ENCODE measurements at places on chromosomes 4 and X.

DNA sequence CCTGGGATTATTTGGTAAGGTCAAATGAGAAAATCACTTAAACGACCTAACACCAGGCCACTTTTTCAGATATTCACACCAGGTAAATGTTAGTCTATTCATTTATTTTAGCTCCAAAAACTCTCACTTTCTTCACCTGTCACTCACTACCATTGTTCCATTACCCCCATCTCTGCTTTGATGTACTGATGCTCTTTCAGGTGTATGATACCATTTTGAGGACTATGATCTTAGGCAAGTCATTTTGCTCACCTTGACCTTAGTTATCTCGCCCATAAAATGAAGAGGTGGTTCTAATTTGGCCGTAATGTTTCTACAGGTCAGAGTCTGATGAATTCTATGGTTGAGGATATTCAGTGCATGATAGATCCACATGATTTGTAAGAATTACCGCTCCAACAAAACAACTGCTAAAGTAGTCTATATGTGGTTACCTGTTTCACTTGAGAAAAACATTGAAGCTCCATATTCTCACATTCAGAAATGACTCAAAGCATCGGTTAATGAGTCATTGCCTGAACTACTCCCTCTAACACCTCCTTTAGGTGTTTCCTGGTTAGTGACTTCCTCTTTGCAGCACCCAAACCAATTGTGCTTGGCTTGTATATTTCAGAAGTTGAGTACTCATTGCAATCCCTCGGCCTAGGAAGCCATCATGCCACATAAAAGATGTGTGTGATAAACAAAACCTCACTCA lies 4.5 kb downstream of the DTHD1 start:
- no peak for DNase-seq

- DNase-seq, result no peak
These were observed 57.3 kb downstream of the SH3BGRL start for GRCh38 chrX:81259020-81259713.

GRCh38 chr4:55269470-55269869 lies 76.6 kb upstream of the SRD5A3 start:
- no peak for DNase-seq

DNA sequence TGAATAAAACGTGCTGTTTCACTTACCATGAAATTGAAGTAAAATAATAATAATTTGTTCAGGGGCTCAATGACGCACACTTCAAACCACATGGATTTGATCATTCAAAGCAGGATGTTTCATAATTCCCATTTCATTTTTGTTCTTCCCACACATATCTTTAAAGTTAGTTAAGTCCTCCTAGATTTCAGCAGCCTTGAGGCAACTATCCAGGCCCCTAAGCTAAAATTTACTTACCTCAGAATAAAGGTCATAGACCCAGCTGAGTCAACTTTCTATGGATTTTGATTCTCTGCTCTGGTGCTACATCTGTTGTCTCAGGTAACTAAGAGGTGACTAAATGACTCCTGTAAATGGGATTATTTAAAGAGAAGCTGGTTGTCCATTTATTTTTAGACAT lies 25.0 kb downstream of the GPR174 start:
- no peak for DNase-seq

GRCh38 chr4:168183717-168184571 lies 91.6 kb downstream of the ANXA10 start:
- no peak for DNase-seq

- DNase-seq, result no peak
These were observed 1639.6 kb upstream of the PCDH10 start for GRCh38 chr4:131509521-131509920.
